ENCODE measurements at places on chromosomes 5 and 9.

DNA sequence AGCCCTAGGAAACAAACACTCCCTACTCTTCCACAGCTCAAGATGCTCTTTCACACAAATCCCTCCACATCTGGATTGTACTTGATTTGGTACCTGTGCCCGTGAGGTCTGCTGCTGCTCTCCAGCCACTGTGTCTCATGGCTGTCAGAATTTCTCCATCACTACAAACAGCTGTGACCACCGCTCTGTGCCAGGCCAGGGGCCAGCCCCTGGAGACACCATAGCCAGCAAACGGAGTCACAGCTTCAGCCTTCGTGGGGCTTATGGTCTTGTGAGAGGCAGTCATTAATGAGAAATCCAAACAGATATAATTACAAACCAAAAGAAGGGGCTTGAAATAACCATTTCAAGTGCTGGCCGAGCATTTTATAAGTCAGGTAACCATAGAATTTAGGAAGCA is 43.6 kb downstream of the ADAM19 start:
- DNase-seq, result no peak

DNA sequence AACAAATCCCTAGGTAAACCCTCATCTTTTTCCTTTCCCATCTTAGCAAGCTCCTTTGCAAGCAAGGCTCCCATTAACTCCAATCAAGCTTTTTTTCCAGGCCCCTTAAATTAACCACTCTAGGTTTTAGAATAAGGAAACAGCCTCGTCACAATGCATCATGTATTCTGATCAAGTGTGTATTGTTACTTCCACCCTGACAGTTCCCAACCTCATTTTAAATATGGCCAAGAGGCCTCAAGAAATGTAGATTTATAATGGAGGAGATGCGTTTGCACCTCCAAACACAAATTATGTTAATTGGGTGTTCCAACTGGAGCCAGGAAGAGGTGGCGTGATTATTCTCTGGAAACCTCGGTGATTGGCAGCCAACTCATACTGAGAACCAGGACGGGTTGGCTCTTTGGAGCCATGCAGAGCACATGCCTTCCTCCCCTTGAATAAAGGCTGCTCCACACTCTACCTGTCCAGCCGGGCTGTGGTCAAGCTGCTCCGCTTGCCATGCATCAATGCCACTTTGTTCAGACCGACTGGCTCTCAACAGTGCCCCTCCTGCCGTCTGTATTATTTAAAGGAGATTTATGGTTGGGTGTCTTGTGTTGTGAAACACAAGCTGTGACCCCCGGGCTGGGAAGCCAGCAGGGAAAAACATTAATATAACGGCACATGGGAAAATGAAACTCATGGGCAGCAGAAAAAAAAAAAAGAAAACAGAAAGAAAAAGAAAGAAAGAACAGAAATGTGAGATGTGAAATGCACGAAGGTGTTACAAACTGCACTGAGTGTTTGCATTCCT is 191.1 kb downstream of the EBF1 start:
- no peak for DNase-seq

DNA sequence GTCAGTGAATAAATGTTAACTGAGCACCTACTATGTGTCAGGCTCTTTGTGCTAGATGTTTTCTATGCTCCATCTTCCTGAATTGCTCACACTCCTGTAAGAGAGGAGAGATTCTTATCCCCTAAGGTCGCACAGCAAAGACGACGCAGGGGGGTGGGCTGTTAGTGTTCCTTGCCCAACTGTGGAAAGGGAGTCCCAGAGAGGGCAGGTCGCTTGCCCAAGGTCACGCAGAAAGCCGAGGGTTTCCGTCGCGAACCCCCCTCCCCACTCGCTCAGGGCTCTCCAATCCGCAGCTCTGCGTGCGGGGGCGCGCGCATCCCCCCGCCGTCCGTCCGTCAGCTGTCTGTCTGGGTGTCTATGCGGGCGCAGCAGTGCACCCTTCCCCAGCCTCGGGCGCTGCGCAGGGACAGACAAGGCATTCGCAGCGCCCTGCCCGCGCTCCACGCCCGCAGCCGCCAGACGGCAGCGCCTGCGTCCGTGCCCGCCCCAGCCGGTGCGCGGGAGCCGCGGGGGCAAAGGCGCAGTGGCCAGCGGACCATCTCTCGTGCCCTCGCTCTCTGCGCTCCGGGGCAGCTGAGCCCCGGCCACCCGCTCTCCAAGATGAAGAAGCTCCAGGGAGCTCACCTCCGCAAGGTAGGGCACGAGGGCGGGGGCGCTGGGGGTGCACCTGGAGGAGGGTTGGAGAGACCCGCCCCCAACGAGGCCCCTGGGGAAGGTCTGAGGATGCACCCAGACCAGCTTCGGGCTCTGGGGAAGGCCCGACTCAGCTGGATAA is at the start of gene SLC6A7:
SLC6A7 (plus strand) TSS at position 335 of the 775 bp plus-strand sequence; CDS start at position 601, 266 bp downstream.
- DNase-seq, result no peak

GRCh38 chr5:100464418-100464817 is 70.8 kb upstream of the FAM174A start:
- no peak for DNase-seq

DNA sequence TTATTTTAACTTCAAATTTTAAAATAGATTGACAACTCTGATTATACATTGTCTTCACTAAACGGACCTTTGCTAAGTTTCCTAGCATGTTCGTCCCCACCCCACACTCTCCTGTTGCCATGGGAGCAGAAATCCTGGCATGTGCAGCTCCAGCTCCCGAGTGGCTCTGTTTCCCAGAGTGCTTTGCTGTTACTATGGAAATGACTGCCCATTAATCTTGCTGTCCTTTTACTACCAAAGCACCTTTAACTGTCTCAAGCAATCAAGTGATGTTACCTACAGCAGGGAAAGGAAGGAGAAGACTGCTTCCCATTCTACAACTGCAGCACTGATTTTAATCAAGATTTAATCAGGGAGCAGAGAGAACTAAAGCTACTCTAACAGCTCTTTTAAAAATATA is 212.0 kb upstream of the KIF2A start:
- peak; percentile 67 for DNase-seq

- no peak for DNase-seq
Measured at GRCh38 chr5:19496056-19496455, 491.9 kb downstream of the CDH18 start.

- DNase-seq, result no peak
Measured at GRCh38 chr5:949275-949543, 56.5 kb downstream of the TRIP13 start.

DNA sequence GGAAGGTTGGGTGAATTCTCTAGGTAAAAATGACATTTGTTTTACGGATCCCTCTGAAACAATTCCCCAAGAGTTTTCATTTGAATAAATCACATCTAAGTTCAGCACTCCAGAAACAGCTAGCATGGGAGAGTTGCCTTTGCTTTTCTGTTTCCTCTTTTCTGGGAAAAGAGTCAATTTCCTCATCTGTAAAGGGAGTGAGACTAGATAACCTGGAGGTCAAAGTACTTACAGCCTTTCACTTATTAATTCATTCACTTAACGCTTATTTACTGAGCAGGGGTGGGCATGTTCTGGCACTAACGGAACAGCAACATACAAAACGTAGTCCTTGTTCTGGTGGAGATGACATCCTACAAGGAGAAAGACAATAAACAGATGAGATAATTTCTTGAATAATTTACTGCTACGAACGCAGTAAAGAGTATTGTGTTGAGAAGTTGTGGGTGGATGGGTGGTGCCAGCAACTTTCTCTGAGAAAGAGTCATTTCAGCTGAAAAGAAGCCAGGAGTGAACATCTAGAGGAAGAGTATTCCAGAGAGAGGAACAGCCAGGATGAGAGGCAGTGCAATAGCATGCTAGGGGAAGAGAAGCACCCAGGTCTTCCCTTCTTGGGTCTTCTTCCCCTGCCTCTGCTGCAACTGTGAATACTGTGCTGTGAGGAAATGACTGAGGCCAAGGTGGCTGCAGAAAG is 335.6 kb downstream of the ZSWIM6 start:
- no peak for DNase-seq

DNA sequence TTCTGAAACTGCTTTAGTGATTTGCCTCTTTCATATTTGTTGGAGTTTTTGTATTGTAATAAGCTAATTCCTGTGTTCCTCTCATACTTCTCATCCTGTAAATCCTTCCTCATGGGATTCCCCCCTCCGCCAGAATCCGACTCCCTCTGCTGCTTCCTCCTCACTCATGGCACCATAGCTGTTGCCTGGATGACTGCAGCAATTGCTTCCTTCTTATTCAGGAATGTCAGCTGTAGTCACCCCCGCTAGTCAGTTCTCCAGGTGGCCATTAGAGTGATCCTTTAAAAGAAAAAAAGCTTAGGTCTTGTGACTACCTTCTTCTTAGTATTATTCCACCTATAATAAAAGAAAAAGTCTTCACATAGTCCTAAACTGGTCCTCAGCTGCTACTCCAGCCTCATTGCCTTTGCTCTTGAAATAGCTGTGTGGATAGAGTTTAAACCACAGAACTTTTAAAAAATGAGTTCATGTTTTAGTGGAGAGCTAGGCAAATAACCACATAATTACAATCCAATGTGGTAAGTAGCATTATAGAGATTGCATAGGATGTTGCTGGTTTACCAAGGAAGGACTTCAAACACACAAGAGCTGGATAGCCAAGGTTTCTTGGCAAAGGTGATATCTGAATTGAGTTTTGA is 227.3 kb downstream of the KDM4C start:
- no peak for DNase-seq

GRCh38 chr9:125515983-125516940 is 190.7 kb downstream of the MAPKAP1 start:
- no peak for DNase-seq

All from HEK293T (cell line).